ENCODE measurements at places on chromosomes 2 and 18.
A peak's percentile ranks its signal among the peaks of the same experiment; 100 is the strongest.

- DNase-seq, result no peak
Measured at GRCh38 chr2:2560374-2561015, 229.4 kb upstream of the MYT1L start.

DNA sequence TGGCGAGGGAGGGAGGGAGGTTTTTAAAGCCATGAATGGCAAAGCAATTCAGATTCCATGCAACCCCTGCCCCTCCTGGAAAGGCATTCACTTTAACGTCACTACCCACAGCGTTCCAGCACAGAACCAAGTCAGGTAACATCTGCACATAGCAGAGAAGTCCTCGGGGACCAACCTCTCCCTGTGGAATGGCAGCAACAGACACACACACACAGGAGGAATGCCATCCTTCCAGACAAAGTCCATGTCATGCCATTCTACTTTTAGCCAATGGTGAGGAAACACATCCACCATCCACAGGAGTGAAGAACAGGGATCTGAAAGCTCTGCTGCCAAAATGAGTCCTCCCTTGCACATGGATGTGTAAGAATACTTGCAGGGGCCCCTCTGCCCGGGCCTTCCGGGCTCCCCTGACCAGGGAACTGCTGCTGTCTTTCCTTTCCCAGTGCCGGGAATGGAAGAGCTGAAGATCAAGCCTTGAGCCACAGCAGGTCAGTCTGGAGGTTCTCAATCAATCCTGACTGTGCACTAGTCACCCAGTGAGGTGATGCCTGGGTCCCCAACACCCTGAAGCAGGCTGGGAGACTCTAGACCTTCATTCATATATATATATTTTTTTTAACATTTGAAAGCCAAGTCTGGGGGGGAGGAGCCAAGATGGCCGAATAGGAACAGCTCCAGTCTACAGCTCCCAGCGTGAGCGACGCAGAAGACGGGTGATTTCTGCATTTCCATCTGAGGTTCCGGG, 63.7 kb downstream of the UXS1 start:
- no peak for DNase-seq

DNA sequence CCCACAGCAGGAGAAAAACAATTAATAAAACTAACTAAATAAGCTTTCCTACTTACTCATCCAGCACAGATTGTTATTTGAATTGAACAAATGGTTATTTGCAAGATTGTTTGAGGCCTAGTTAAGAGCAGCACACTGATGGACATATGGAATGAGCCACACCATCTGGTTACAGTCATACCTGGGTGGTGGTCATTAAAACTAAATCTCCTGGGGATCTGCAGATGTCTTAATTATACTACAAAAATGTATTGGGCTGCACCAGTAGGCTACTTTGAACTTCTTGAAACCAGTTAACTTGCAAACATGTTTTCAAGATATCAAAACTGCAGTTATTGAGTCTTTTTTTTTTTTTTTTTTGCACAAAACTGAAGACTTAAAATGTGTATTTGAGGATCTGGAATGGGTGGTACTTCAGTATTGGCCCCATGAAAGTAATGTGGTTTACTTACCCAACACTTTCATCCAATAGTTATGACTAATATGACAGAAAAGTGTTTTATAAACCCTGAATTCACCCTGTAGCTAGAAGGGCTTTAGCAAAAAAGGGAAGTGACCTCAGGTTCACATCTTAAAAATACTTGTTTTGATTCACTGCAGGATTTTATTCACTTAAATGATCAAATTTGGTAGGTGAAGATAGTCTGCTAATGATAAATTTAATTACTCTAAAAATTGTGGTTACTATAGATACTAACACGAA, 10.8 kb downstream of the AGFG1 start:
- DNase-seq, result no peak

GRCh38 chr2:18924386-18924785, 335.0 kb upstream of the NT5C1B start:
- DNase-seq, result no peak

- no peak for DNase-seq
Measured at GRCh38 chr2:158970241-158970751, 1.9 kb downstream of the TANC1 start.

DNA sequence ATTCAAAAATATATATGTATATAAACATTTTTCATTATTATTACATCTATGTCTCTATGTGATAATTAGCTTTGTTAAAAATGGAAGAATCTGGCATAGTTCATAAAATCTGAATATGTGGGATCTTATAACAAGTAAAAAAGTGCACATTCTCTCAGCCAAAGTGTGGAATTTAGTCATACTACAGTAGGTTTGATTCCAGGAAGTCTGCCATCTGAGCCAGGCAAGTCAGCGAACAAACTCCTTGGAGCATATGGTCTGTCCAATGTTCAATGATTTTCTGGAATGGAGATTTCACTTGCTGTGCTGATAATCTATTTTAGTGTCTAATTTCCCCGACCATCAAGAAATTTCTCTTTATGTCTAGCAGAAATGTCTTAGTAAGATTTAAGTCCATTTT, 1033.2 kb upstream of the NXPH2 start:
- DNase-seq, result no peak

- no peak for DNase-seq
Measured at GRCh38 chr2:98825858-98826257, 94.9 kb upstream of the MGAT4A start.

GRCh38 chr2:226491112-226491511, 308.5 kb downstream of the IRS1 start:
- DNase-seq, result no peak

GRCh38 chr18:77168811-77169311, 36.3 kb upstream of the MBP start:
- DNase-seq, result no peak

DNA sequence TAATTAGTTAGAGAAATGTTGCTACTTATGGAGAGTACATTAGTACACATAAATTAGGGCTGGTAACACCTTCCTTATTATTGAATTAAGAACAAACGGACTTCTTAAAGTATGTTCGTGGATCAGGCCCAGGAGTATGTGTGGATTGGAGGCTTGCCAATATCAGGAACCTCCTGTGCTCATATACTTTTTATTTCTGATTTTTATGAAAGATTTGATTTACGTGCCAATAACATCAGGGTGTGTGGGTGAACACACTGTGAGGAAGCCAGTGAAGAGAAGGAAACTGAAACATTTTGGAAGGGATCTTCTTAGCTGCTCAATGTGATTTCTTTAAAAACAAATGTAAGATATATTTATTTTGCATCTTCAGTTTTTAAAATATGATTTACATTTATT, 113.0 kb downstream of the EFEMP1 start:
- DNase-seq, result no peak

- DNase-seq, result no peak
Measured at GRCh38 chr2:81437456-81438000, 1133.0 kb upstream of the LRRTM1 start.

GRCh38 chr2:46147626-46148368, 149.4 kb upstream of the EPAS1 start:
- no peak for DNase-seq

GRCh38 chr2:30282081-30282480, 50.7 kb downstream of the LBH start:
- no peak for DNase-seq

DNA sequence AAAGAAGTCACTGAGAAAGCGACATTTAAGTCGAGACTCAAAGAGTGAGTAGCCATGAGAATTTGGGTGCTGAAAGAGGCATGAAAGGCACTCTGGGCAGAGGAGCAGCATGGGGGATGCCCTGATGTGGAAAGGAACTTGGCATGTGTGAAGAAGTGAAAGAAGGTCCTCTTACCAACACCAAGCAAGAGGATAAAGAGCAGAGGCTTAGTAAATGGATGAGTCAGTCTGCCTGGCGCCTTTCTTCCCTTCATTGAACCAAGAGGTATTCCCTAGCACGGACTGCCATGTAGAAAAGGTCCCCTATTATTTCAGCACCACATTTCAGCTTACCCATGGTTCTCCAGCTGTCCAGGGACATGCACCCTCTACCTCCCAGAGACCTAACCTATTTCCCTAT, 221.1 kb upstream of the NRP2 start:
- DNase-seq, result no peak

DNA sequence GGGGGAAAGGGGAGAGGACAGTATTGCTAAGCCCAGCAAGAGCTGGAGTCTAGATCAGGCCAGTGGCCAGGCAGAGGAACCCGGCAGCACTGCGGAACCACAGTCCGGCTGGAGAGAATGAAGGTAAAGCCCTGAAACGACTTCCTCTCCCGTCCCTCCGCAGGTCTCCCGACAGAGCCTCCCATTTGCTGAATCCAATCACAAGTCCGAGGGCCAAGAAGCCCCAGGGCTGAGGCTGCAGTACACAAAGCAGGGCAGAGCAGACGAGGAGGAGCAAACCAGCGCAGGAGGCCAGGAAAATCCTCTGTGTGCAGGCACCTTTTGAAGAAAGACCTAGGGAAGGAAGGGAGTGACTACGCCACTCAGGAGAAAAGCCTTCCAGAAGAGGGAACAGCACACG, 104.4 kb downstream of the OSBPL1A start:
- DNase-seq, result no peak

GRCh38 chr18:75257605-75258004, 47.0 kb downstream of the TSHZ1 start:
- no peak for DNase-seq

DNA sequence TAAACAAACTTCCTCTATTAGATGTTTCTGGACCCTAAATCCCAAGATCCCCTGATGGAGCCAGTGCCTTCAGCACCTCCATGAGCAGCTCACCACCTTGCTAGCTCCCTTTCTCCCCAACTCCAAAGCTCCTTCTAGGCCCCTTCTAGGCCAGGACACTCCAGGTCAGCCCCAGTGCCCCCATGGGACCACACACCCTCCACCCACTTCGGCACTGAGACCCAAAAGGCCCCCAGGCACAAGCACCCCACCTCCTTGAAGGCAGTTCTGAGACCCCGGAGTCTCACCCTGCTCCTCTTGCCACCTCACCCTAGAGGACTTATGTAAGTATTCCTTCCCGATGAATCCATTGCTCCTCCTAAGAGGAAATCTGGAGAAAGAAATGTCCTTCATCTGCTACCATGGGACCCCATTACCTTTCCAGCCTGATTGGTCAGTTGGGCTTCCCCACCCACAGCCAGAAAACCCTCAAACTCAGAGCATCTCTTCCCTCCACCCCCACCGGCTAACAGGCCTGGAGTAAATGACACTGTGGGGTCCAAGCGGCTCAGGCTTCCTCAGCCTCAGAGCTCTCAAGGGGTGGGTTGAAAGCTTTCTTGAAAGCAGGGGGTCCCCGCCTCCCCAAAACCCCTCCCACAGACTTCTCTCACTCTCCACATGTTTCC, 9.8 kb upstream of the ARMC9 start:
- DNase-seq, result no peak

GRCh38 chr2:64975232-64975821, 13.9 kb upstream of the SLC1A4 start:
- peak; percentile 66 for DNase-seq

- no peak for DNase-seq
Measured at GRCh38 chr2:235729557-235729947, 235.7 kb downstream of the AGAP1 start.

GRCh38 chr18:56315363-56315762, 323.0 kb downstream of the TXNL1 start:
- no peak for DNase-seq

- DNase-seq, result no peak
Measured at GRCh38 chr18:64203295-64203694, 54.4 kb upstream of the LINC00305 start.

DNA sequence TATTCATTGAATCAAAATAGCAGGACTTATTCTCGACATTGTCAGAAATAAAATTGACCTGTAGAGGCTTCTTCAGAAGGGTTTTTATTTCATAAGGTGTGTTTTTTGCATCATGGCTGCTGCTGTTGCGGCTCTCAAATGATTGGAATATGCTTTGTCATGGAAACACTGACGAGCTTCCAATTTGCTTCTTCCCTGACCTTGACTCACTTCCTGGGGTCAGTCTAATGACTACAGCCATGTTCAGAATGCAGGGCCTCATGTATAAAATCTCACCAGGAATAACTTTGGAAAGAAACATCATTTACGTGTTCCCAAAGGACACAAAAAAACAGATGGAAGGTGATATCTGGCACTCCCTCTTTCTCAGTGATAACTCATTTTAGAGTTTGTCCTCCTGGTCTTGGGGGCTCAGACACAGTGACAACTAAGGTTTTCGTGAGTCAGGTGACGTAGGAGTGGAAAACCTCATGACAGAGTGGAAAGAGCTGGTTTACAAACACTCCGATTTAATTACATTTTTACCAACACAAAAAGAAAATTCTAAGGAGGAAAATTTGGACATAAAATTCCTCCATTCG, 467.0 kb upstream of the RAB12 start:
- DNase-seq, result peak; percentile 35

GRCh38 chr2:44135296-44135695, 33.4 kb upstream of the PPM1B start:
- no peak for DNase-seq

DNA sequence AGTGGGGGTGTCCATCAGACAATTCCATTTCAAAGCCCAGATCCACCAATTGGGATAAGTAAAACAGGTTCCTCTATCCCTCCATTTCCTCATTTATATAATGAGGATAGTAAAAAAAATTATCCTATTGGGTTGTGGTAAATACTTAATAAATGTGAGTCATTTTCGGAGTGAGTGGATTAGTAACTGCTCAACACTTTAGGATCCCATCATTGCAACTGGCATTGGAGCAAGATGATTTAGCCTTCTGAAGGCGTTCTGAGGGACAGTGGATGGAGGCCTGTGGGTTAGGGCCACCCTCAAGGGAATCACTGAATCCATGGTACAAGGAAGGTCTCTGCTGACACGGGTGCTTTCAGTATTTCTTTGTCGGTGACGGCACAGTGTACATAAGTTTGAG, 108.6 kb upstream of the FZD7 start:
- no peak for DNase-seq

DNA sequence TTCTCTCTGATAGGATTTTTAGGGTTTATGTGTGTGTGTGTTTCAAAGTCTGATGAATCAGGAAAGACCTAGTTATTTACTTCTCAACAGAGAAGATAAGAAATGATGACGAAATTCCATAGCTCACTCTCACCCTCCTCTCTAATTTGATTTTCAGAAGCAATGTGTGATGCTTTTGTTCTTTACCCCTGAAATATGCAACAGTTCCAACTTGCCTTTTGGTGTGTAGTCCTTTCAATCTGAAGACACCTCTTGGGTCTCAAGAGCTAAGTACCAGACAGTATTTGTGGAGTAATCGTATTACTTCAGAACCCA, 18.7 kb upstream of the LCLAT1 start:
- DNase-seq, result no peak

DNA sequence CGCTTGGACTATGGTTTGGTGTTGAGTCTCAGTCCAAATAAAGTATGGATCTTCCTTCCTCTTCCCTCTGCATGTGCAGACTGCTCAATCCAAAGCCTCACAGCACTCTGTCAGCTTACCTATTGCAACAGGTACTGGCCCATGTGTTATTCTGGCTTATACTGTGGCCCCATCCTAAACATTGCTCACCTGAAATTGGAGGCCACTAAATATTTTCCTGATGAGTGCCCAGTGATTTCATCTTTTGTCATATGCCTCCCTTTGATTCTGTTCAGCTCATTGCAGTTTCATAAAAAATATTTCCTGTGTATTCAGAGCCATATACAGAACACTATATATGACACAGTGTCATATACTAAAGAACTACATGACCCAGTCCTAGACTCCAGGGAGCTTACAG, 86.3 kb upstream of the FAM136A start:
- DNase-seq, result no peak

- DNase-seq, result no peak
Measured at GRCh38 chr2:199842631-199843395, 8.2 kb downstream of the FTCDNL1 start.

Data from NCI-H460 (cell line).